ENCODE measurements at places on chromosomes 2 and 18. TPM values are rescaled to one million over a fixed set of nuclear protein-coding genes. Genes with fewer than 3 reads are reported as not detected.

DNA sequence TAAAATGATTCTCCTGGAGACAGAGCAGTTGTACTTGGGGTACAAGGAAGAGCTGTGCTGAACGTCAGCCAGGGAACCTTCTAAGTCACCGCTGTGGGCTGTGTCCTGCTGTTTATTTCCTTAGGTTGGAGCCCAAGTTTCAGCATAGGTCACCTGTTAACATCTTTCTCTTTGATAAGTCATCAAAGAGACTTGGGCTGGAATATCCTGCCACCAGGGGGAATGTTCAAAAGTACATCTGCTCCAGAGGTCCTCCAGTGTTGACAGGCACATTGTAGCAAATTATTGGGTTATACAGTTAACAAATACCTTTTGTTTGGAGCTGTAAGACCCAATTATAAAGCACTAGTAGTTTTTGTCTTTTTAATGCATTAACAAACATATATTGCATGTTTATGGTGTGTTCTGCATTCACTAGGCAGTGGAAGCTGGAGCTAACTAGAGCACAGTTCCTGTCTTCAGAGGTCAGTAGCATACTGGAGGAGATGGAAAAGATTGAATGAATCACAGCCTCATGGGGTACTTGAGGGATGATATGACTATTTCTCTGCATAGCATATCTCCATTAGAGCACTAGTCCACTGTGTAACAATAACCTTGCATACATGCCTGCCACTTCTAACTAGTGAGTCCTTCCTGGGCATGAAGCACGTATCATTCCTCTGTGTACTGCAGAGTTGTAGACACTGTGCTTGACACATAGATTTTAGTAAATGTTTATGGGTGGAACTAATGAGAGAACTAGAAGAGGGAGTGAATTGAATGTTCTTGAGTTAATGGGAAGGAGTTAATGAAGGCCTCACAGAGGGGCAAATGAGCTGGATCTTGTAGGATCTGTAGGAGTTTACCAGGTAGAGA lies 182.1 kb downstream of the AGAP1 start:
- no peak for DNase-seq

- no peak for DNase-seq
Observed at GRCh38 chr2:13193075-13193474, 476.3 kb downstream of the TRIB2 start.

- DNase-seq, result no peak
Observed at GRCh38 chr2:163455815-163456214, 280.0 kb downstream of the FIGN start.

ACVR1C gene
- 4.8 TPM for total RNA-seq

IL36G gene
- total RNA-seq, result not detected

DNA sequence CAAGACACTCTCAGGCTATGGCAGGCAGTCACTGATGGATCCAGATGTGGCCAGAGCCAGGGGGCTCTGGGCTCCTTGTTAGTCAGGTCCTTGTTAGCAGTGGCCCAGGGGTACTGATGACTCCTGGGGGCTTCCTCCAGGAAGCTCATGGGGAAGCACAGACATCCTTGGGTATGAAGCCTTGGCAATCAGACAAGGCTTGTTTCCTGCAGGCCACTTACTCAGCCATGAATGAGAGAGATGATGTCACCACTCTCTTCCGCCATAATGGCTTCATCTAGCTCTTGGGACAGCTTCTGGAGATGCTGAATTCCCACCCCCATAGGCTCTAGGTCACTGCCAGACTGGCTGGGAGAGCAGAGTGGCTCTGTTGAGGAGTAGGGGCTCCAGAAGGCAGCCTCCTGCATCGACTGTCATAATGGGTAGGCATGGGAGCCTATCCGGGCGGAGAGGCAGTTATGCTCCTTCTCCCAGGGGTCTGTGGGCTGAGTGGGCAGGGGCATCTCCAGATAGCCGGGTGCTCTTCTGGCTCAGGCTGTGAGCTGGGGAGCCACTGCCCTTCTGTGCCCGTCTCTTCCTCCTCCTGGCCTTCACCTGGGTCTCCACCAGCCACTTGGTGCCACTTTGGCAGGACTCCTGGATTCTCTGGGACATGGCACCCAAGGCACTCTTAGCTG lies 40.2 kb upstream of the BMPR2 start:
- no peak for DNase-seq

- no peak for DNase-seq
Observed at GRCh38 chr18:79339094-79339908, 56.4 kb upstream of the NFATC1 start.

DNA sequence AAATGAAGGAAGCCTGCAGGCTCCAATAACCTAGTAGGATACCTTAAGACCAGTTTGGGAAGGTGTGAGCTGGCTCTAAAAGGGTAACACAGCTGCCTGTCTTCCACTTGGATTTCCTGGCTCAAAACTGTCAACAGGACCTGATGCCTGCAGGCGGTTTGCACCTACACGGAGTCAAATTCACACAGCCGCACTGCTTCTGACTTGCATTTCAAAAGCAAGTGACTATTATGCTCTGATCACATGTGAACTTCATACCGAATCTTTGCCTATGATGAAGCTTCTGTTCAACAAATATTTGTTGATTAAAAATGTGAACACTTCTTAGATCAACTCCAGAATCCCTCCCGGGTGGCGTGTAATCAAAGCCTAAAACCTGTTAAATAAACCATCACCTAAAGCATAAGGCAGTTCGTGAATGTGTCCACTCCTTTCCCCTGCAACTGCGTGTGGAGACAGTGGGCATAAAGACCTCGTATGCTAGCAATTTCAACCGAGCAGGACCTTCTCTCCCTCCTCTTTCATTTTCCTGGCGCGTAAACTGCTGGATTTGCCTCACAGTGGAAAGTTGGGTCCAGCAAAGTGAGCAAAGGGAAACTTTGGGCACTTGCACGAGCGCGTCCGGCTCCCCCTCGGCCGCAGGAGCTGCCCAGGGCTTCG lies 784 bp downstream of the CRACDL start:
- DNase-seq, result no peak

DNA sequence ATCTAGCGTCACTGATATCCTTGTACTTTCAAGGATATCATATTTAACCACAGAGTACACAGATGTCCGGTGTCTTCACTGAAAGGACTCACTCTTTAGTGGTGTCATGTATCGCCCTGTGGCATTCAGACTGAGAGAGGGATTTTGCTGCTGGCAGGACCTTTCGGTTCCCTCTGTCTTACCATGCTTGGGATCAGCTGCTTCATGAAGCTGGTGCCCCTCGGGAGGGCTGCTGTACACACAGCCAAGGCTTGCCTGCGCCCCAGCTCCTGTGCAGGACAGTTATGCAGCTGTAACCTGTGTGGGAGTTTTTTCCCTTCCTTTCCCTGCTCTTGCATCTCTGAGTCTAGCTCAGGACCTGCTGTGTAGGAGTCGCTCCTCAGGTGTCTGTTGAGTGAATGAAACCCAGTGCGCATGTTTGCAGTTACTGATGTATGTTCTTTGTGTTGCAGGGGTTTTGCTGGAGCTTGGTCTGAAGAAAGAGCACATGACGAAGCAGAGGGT lies 64.4 kb downstream of the GREB1 start:
- no peak for DNase-seq

Measured in T-cell (primary cell).